ENCODE measurements at places on chromosomes 11 and 22.

DNA sequence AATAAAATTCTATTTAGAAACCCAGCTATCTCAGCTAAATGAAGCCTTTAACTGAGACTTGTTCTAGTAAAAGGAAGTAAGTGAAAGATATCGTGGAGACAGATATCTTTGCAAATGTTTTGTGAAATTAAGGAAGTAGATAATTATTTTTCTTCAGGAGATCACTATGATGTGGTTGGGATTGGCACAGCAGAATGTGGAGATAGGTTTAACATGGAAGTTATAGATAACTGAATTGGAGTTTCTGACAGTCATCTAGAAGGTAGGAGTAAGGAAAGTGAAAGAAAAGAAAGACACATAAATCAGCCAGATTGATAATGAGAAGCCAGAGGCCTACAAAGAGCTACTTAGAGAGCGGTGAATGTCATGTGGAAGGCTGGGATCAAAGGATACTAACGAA, 4.7 kb upstream of the CASP5 start:
- no peak for DNase-seq

- no peak for DNase-seq
Observed at GRCh38 chr22:16831257-16831656, 6.0 kb upstream of the XKR3 start.

DNA sequence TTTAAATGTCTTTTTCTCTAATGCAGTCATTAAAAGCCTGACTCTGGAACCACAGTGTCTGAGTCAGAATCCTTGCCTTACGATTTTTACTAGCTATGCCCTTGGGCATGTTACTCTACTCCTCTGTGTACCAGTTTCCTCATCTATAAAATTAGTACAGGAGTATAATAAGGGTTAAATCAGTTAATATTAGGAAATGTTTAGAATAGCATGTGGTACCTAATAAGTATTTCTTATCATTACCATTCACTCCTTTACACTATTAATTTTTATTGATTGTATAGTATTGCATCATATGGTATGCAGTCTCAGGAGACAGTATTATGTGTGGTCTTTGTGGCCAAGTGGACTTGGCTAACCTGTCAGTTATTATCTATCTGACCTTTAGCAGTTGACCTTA, 68.2 kb downstream of the METTL15 start:
- DNase-seq: peak; percentile 13

- no peak for DNase-seq
Observed at GRCh38 chr11:76209375-76209972, 3.2 kb upstream of the WNT11 start.

GRCh38 chr11:114892381-114893197, 214.3 kb downstream of the NXPE2 start:
- no peak for DNase-seq

DNA sequence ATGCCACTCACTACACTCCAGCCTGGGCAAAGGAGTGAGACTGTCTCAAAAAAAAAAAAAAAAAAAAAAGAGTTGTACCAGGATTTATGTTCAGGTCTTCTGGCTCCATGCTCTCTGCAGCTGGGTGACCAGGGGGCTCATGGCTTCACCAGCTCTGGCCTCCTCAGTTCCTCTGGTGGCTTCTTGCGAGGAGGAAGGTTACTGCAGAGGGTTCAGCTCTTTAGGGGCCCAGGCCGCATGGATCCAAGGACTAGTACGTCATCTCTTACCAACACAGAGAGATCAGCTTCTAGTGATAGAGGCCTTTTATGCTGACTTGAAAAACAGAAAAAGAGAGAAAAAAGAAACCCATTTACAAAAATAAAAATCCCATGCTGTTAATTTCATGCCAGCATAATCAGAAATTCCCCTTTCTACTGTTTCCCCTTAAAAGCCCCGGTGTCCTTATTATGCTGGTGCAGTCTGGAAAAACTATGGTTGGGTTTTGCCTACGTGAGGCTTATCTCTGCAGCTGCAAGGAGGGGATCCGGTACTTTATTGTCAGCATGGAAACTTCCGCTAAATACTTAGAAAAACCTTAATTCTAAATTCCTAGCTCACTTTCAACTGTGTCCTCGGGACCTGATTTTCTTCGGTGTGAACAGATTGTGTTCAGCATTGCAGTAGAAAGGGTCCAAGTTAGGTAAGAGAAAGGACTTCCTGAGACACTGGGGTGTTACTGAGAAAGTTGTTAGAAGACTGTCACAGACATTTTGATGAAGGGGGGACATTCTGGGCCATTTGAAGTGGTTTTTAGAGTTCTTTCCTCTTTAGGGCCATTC, 13.7 kb downstream of the ZBTB16 start:
- DNase-seq: no peak

- peak; percentile 17 for DNase-seq
Observed at GRCh38 chr22:29457730-29458129, 19.3 kb downstream of the RFPL1 start.

GRCh38 chr22:46043816-46044620, 67.1 kb upstream of the WNT7B start:
- DNase-seq: no peak

DNA sequence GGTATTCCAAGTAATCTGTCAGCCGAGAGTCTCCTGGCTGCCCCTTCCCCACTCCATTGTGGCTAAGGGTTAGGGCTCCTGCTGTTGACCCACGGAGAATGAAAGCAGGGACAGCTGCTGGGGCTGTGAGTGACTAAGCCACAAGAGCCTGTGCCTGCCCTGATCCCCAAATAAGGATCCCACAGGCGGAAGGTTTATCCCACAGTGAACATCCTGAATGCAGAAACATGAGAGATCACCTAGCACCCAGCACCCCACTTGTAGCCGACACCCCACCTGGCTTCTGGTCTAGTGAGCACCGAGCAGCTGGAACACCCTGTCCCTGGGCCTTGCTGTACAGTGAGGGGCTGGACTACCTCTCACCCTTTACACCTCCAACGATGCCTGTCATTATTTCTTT, 117.7 kb upstream of the LMO1 start:
- DNase-seq: no peak

DNA sequence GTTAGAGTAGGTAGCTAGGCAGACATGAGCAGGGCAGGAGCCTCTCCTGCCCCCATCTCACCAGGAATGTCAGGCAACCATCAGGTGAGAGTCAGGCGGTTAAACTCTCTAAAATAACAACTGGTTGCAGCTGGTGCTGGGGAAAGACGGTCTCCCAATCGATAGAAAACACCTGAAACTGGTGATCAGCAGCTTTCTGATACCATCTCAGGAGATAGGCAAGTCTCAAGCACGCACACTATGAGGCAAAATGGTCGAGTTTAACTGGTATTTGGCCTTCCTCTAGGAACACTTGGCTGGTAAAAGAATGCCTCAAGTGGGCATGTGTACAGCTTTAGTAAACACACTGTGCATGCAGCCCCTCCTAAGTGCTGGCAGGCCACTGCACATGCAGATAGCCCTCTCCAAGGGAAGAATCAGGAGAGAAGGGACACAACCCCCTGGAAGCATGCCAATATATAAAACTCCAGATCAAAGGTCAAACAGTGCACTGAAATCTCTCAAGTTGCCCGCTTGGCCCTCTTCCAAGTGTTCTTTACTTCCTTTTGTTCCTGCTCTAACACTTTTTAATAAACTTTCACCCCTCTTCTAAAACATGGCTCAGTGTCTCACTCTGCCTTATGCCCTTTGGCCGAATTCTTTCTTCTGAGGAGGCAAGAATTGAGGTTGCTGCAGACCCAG, 88.7 kb downstream of the USP35 start:
- DNase-seq: no peak

GRCh38 chr11:94424662-94425061, 23.4 kb upstream of the GPR83 start:
- DNase-seq: peak; percentile 12

GRCh38 chr11:47259232-47259977, 1.6 kb downstream of the NR1H3 start:
- peak; percentile 27 for DNase-seq

GRCh38 chr11:32894149-32894827, 1.7 kb downstream of the QSER1 start:
- DNase-seq: peak; percentile 84

DNA sequence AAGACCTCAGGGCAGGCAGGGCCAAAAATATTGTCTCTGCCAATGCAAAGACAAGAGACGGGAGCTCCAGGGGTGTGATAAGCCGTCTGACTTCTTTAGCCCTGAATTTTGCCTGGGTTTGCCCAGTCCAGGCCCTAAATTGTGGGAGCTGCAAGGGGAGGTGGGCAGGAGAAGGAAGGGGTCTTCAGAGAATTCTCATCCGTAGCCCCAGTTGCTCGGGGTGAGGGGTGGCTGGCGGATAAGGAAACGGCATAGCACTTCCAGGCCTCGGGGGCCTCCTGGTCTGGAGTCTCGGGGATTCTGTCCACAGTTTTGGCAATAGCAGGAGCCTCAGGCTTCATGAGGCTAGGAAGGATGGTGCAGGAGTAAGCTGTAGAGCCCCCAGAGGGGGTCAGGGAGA, 7.4 kb downstream of the CD5 start:
- DNase-seq: no peak

- DNase-seq: no peak
Observed at GRCh38 chr11:88064097-88064705, 111.0 kb downstream of the RAB38 start.

GRCh38 chr11:132587716-132588115, 944.6 kb downstream of the OPCML start:
- DNase-seq: no peak

- DNase-seq: no peak
Observed at GRCh38 chr11:24093375-24093774, 403.5 kb upstream of the LUZP2 start.

GRCh38 chr11:26286472-26287066, 45.4 kb upstream of the ANO3 start:
- DNase-seq: peak; percentile 32

DNA sequence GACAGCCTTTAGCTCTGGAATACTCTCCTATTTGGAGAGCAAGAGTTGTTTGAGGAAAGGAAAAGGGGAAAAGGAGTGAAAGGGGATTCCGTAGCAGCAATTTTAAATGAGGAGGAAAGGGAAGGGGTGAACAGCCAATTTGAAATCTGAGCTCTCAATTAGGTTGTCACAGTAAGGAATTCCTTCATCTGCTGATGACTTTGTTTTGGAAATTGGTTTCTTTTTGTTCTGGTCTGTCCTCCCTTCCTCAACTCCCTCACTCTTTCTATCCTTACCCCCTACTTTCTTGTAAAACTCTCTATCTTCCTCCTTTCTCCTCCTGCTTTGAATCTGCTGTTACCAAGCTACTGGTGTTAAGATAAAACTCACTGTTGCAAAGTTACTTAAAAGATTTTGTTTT, 1155.6 kb downstream of the DLG2 start:
- DNase-seq: no peak

DNA sequence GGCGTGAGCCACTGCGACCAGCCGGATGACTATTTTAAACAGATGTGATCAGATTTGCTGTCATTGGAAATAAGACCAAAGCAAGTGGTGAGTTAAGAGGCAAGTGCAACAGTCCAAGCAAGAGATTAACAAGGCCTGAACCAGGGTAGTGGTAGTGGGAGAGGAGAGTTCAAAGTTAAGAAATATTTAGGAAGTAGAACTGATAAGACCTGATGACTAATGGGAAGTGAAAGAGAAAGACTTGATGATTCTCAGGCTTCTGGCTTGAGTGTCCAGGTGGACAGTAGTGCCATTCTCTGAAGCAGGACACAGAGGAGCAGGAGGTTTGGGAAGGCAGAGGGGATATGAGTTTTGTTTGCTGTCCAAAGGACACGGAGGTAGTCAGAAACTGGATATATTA, 7.2 kb downstream of the NDUFC2 start:
- no peak for DNase-seq

GRCh38 chr11:15835788-15836411, 520.4 kb downstream of the SOX6 start:
- peak; percentile 22 for DNase-seq

DNA sequence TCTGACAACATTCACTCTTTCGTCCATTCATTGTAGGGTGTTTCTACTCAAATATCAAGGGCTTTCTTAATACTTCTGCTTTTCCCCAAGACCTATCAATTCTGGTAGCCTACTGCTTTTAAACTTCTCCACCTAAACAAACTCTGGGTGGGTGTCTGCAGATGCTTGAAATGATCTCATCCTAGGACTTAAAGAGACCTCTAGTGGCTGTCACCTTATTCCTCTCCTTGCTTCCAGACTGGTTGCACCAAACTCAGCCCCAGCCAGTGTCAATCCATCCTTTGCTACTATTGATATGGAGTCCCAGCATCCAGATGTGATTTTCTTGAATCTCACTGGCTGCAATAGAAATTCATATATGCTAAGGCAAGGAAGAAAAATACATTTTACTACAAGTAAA, 274.7 kb downstream of the NXPE2 start:
- DNase-seq: no peak

DNA sequence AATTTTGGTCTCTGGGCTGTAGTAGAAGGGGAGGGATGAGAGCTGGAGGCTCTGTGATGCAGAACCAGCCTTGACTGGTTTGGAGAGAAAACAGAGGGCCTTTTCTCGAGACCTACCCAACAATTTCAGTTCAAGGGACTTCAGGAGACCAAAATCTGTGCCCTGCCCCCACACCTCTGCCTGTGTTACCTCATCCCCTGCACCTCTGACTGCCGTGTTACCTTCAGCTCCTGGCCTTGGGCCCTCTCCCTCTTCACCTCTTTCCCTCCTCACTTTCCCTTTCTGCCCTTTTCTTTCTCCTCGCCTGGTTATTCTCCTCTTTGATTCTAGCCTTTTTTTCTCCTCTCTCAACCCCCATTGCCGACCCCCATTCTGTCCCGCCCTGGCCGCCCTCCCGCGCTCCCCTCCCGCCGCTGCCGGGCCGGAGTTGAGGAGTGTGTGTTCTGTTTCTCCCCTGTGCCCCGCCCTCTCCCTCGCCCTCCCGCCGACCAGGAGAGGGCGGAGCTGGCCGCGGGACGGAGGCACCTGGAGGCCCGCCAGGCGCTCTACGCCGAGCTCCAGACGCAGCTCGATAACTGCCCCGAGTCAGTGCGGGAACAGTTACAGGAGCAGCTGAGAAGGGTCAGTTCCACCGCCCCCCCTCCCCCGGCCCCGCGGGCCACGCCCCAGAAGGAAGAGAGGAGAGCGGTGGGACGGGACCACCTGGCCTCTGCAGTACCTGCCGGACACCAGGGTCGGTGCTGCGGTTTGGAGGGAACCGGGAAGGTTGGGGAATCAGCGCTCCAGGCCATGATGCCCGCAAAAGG, 27.2 kb downstream of the PHLDB1 start:
- peak; percentile 59 for DNase-seq

- DNase-seq: no peak
Observed at GRCh38 chr22:20440637-20441591, 3.3 kb upstream of the SCARF2 start.

GRCh38 chr11:2901854-2902783, 16.5 kb upstream of the CDKN1C start:
- DNase-seq: peak; percentile 90

DNA sequence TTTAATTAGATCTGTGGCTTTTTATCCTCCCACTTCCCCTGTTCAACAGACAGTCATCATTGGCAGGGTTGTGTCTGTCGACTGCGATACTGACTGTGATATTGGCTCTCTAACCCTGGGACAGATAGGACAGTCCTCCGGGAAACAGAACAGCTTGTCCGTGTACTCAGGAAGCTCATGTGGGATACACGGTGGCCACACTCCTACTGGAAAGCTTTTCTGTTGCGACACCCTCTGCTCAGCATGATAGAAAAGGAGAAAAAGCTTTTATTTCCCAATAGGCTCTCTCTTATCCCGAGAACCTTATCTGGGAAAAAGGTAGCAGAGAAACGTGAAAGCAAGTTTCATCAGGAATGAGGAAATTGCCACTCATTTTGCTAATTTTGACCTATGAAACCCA, 60.4 kb upstream of the HSPA8 start:
- DNase-seq: peak; percentile 45

Data from fibroblast of skin of right quadriceps (primary cell).